Activated CD4-positive, alpha-beta memory T cell treated with anti-CD3 and anti-CD28 coated beads for 36 hours (primary cell): ENCODE measurements at places on chromosomes 6 and 20. TPM values are rescaled to one million over a fixed set of nuclear protein-coding genes. Genes with fewer than 3 reads are reported as not detected.

- no peaks in the 10 kb centered on the region for H3K36me3 ChIP-seq
- no peak overlapping the region for H3K4me3 ChIP-seq
- no peaks in the 10 kb centered on the region for H3K27me3 ChIP-seq
- H3K27ac ChIP-seq: peak overlapping the region; percentile 73
- H3K4me1 ChIP-seq: peaks cover 49% of the 10 kb centered on the region
These were observed 41.3 kb downstream of the TXLNB start for GRCh38 chr6:139250296-139251044.

GRCh38 chr6:87993356-87993755 is 54.3 kb upstream of the SPACA1 start:
- H3K36me3 ChIP-seq: no peaks in the 10 kb centered on the region
- no peak overlapping the region for H3K4me3 ChIP-seq
- peaks cover 1% of the 10 kb centered on the region for H3K27me3 ChIP-seq
- no peak for DNase-seq

- H3K4me3 ChIP-seq: no peak overlapping the region
- no peak for DNase-seq
- no peaks in the 10 kb centered on the region for H3K4me1 ChIP-seq
- H3K27ac ChIP-seq: no peak overlapping the region
These were observed 10.9 kb upstream of the SPDEF start for GRCh38 chr6:34566830-34567546.

DNA sequence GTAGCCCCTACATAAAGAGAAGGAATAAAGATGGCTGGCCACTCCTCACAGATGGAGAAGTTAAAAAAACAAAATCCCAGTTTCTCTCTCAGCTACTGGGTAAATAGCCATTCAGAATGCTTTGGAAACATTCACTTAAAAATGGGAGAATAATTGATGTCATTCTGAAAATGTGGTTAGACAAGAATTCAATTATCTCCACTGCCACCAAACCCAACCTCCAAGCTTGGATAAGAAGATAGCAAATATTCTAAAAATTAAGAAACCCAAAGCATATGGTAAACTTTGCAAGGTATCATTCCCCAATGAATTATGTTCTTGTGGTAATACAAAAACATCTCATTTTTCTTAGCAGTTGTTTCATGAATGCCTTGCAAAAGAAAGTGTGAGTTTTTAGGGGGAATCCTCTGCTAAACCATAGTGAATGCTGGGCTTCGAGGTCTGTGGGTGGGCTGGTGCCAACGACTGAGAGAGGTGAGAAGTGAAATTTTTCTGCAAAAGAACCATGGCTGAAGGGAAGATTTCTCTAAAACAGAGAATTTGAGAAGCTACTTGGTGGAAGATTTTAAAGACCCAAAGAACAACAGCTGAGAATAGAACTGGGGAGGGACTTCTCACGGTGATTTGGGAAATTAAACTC is 497.9 kb upstream of the JARID2 start:
- peak overlapping the region; percentile 92 for H3K27ac ChIP-seq
- DNase-seq: peak; percentile 75
- H3K36me3 ChIP-seq: no peaks in the 10 kb centered on the region
- peaks cover 73% of the 10 kb centered on the region for H3K4me1 ChIP-seq
- no peaks in the 10 kb centered on the region for H3K27me3 ChIP-seq

GRCh38 chr6:88989215-88989614 is 25.8 kb upstream of the RNGTT start:
- no peaks in the 10 kb centered on the region for H3K4me1 ChIP-seq
- H3K4me3 ChIP-seq: no peak overlapping the region
- no peak for DNase-seq
- H3K27me3 ChIP-seq: no peaks in the 10 kb centered on the region

DNA sequence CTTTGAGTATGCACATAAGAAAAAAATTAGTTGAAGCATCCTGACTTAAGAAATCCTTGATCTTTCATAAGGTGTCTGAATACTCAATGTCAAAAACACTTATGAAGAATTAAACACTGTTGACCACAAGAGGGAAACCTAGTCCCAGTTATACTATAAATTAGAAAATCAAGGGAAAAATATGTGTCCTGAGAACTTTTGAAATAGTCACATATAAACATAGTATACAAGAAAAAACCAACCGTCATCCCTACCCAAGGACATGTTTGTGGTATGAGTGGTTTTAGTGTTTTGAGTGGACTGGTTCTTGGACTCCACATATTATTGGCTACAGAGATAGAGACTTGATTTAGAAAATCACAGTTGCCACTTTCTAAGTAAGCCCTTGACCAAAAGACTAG is 7.6 kb upstream of the HLA-DRA start:
- no peaks in the 10 kb centered on the region for H3K4me1 ChIP-seq
- DNase-seq: no peak
- no peak overlapping the region for H3K27ac ChIP-seq
- H3K27me3 ChIP-seq: peaks cover 2% of the 10 kb centered on the region

OR2H1 gene
- total RNA-seq: not detected

GPR6 gene
- not detected for total RNA-seq
